ENCODE measurements at places on chromosomes 2 and 18.

DNA sequence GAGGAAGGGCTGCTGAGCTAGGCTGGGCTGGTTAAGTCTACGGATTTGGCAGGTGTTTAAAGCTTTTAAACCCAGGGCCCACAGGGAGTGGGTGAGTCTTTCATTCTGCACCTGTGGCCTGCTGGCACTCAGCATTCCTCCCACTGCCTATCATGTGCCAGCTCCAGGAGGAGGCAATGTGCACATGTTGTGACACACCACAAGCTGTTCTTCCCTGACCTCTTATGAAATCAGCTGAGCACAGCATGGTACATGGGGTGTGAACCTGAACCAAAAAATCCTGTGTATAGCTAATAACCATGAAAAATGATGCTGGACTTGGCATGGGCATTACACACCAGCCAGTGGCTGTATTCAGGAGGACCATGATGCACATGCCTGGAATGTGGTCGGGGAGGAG lies 297.9 kb upstream of the MMADHC start:
- DNase-seq = no peak

DNA sequence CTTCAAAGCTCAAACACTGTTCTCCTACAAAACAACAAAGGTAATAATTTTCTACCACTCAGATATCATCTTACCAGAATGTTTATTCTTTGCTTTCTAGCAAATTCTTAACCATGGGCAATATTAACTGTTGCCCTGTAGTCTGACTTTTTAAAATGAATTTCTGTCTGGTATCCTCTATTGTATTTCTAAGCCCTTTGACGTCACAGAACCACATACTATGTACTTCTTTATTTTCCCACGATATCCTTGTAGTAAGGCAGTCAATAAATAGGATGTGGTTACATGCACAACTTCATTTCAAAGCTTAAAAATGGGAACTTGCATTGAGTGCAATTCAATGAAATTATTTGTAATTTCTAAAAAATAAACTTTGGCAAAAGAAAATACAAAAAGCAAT lies 58.7 kb downstream of the THADA start:
- DNase-seq = no peak

DNA sequence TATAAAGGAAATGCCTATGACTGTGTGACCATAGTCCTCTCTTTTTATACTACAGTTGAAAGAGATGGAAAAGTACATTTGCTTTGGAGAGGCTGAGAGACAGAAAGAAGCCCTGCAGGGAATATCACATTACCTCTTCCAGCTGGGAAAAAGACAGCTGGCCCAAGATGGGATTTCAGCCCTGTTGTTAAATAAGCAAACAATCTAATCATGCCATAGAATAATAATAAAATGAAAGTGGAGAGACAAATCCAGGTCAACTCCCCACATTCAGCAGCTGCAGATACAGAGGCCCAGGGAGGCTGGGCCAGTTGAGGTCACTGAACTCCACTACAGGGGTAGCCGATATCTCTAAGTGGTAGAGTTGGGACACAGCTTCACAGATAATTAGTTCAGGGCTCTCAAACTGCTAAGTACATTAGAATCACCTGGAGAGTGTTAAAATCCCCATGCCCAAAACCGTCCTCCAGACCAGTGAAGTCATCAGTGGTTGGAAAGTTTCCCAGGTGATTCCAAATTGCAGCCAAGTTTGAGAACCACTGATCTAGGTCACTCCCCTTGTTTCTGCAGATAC lies 81.9 kb downstream of the MOGAT1 start:
- no peak for DNase-seq

GRCh38 chr2:203543898-203544328 lies 8.8 kb upstream of the RAPH1 start:
- no peak for DNase-seq

- DNase-seq = no peak
Observed at GRCh38 chr2:25159949-25160348, 8.4 kb downstream of the POMC start.

DNA sequence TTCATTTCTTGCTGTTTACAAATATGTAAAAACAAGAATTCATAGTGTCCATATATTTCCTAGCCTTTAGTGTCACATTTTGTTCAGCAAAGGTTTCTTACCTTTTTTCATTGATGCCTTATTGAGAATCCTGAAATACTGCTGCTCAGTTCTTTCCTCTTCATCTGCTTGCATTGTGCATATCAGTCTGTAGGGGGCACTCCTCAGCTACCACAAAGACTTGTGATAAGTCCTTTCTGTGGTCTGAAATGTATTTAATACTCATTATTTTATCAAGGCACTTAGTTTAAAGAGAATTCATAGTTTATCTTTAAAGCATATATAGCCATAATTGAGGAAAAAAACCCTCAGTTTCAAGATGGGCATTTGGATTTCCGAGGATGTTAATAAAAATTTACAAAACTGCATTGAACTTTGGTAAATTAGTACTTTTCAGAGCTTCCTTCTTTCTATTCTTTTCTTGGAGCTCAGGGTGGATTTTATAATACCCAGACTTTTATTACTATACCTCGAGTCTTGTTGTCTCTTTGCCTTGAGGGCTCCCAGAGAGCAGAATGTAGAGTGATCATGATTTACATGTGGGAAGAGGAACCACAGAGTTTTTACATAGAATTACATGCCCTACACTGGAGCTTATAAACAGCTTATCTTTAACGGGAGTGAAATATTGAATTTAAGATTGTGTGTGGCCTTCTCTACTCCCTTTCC lies 570.1 kb downstream of the PLCL1 start:
- DNase-seq = peak; percentile 1

GRCh38 chr18:3995476-3996102 lies 459.5 kb downstream of the DLGAP1 start:
- DNase-seq = no peak

GRCh38 chr18:46160050-46160798 lies 56.0 kb downstream of the HAUS1 start:
- DNase-seq = no peak

DNA sequence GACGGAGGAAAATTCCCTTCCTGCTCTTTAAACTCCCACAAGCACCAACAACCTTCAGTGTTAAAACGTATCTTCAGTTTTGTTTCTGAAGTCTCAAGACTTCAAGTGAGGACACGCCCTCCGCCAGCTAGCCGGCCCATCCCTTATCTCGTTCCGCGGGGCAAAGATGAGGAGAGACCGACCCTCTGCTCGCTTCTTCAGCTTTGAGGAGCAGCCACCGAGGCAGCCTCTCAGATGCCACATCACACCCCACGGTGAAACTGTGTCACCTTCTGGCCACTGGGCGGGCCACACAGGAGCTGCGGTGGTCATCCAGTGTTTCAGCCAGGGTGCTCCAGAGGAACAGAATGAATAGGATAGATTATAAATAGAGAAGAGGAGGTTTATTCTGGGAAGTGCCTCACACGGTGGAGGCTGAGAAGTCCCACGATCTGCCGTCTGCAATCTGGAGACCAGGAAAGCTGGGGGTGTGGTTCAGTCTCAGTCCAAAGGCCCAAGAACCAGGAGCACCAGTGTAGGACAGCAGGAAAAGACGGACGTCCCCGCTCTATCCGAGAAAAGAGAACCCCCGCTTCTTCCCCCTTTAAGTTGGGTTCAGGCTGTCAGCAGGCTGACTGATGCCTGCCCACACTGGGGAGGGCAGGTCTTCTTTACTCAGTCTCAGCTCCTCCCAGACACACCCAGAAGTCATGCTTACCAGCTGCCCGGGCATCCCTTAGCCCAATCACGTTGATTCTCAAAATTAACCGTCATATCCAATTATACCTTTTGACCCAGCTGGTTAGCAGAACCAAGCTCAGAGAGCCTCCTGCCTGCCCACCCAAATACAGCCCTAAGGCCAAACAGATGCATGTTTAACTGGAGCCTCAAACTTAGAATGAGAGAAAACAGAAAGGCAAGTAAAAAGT lies 399.7 kb upstream of the ID2 start:
- DNase-seq = no peak

- DNase-seq = no peak
Observed at GRCh38 chr2:108907822-108908712, 81.0 kb downstream of the EDAR start.

- peak; percentile 76 for DNase-seq
Observed at GRCh38 chr2:231926761-231927565, 767 bp upstream of the NPPC start.

DNA sequence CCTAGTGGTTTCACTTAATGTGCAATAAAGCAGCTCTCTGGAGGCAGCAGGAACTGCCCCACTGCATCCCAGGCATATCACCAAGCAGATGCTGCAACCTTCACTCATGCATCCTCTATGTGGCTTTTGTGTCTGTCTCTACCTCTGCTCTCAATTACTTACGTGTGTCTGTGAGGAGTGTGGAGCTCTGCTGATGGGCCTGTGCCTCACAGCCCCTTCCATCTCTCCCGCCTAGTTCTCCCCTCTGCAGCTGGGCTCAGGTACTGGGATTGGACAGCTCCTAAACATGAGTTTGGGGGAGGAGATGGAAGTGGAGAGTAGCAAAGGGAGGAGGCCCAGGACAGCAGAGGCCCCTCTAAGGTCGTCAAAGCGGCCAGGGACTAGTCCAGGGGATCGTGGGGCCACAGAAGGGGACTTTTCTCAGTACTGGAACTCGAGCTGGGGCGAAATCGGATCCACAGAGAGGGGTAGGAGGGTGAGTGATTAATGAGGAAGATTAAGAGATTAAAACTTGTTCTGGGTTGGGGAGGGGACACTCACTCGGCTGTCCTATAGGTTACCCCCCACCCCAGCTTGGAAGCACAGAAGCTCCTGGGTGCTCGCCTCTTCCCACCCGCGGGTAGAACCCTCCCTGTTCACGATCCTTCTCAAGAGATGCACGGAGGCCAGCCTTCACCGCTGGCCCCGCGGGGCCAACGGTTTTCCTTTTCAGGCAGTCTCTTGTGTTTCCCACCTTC lies 2.1 kb upstream of the LBX2 start:
- no peak for DNase-seq

- DNase-seq = no peak
Observed at GRCh38 chr2:216319771-216320170, 52.5 kb downstream of the MARCHF4 start.

- DNase-seq = no peak
Observed at GRCh38 chr2:70574618-70575017, 21.0 kb upstream of the TGFA start.

- no peak for DNase-seq
Observed at GRCh38 chr18:45255197-45255890, 359.9 kb upstream of the SLC14A2 start.

DNA sequence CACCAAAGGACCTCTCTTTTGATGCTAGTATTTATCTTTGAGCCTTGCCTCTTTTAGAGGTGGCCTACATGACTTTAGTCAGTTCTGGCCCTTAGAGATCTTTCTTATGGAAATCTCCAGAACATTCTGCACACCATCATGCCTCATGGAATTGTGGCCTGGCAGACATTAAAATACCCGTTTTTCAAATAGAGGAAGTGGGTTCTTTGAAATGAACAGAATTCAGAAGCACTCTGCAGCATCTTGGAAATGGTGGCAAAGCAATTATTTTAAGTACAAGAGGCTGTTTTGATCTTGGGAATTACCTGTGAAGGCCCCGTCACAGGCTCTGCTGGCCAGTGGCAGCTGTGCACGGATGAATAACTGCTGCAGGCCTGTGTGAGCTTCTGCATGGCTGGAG lies 40.7 kb upstream of the APCDD1 start:
- DNase-seq = no peak

GRCh38 chr2:111157798-111158197 lies 37.1 kb downstream of the BCL2L11 start:
- no peak for DNase-seq

- no peak for DNase-seq
Observed at GRCh38 chr2:200765139-200765951, 46.4 kb upstream of the BZW1 start.

- DNase-seq = no peak
Observed at GRCh38 chr18:73945130-73945792, 202.4 kb downstream of the FBXO15 start.

GRCh38 chr2:152580714-152581113 lies 136.5 kb downstream of the PRPF40A start:
- no peak for DNase-seq

GRCh38 chr2:133674433-133675331 lies 106.4 kb upstream of the NCKAP5 start:
- peak; percentile 57 for DNase-seq

GRCh38 chr2:108626995-108627394 lies 92.3 kb upstream of the RANBP2 start:
- no peak for DNase-seq

DNA sequence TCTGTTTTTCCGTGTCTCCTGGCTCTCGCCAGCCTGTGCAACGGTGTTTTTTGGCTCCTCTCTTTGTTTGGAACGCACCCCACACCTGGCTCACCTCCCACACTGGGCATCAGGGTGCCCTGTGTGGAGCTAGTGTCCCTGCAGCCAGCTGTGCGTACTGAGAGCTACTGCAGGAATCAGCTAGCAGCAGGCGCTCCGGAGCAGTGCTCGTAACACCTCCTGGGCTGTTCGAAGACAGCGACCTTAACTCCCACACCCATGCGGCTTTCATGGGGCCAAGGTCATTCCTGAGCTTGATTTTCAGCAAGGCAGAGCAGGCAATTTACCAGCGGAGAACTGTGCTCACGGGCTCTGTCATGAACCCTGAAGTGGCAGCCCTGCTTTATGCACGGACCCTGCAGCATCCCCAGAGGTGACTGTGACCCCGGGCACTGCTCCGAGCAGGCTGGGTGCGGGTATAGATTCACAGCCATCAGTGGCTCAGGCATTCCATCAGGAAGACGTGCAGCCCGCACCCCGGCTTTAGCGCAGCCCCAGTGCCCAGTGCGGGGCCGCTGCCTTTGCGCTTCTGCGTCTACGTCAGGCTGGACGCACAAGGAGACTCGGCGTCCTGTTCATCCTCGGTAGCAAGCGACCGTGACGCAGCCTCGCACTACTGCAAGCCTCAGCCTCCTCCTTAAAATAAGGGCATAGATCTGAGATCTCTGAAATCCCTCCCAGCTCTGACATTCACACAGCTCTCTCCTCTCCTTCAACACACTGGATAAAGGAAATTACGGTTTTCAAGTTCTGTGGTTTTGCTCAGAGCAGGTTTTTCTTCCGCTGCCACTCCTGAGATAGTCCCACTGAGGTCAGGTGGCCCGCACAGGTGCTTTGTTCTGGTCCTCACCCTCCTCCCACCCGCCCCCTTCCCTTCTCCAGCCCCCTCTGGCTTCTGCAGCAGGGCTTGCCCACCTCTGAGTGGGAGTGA lies 58.2 kb downstream of the ADI1 start:
- no peak for DNase-seq

GRCh38 chr2:174053355-174054151 lies 88.4 kb upstream of the SP3 start:
- no peak for DNase-seq

GRCh38 chr2:152347076-152347475 lies 12.1 kb downstream of the FMNL2 start:
- no peak for DNase-seq

DNA sequence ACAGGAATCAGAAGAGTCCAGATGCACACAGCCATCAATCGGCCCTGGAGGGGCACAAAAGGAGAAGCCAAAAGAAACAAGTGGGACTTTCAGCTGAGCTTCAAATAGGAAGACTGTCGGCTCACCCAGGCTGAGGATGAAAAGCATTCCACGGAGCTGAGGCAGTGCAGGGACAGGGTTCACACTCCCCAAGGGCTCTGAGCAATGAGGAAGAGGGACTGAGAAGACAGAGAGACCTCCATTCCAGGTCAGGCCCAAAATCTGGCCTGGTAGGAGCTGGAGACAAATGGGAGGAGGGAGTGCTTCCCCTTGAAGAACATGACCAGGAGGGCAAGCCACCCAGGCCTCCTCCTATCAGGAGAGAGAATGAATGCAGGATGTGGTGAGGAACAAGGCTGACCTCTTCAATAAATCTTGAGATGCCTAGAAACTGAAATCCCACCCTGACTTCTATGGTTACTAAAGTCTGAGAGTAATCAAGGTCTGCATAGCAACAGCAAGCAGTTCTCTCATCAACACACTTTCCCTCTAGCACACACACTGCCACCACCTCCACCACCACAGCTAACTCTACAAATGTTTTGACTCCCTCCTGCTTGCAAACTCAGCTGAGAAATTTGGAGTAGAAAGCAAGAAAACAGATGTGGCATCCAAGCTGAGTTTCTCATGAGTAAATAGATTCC lies 434.4 kb downstream of the TNS1 start:
- no peak for DNase-seq
